ENCODE measurements at places on chromosomes 7 and 10.

GRCh38 chr10:97647556-97647955, 7.1 kb downstream of the PI4K2A start:
- DNase-seq, result no peak

DNA sequence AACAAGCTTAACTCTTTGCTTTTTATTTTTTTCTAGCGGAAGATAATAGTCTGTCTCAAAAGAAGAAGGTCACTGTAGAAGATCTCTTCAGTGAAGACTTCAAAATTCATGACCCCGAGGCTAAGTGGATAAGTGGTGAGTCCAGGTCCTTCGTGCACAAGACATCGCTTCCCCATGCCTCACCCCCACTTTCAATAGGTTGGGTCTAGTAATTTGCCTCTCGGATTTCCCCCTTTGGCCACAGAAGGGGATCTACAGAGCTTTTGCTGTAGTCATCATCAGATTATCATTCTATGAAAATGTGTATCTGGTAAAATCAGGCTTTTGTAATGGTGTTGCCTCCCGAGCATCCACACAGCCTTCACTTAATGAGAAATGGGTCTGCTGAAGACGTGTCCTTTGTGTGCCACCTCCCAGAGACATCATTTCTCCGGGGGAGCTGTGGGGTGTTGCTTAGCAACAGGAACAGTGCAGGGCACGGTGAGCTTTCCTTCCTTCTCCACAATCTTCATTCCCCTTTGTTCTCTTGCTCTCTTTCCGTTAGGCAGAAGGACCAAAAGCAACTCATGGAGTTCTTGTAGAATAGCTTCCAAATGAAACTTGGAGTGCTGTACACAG, 422.8 kb downstream of the DPP6 start:
- DNase-seq, result no peak

- DNase-seq, result no peak
Observed at GRCh38 chr10:74677951-74678350, 148.4 kb upstream of the KAT6B start.

DNA sequence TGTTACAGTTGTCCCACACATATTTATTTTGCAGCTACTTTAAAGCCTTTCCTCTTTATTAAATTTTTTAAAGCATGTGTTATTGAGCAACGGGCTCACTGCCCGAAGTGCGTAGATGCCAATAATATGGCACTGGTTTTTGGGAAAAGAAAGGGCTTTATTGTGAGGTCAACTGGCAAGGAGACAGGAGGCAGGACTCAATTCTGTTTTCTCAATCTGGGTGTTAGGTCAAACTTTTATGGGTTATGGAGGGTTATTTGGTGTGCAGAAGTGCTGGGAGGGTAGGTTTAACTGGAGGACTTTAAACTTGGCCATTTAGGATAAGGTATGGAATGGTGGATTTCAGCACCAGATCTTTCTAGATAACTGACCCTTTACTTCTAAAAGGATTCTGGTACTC, 183.6 kb downstream of the LRRC4 start:
- DNase-seq, result no peak

DNA sequence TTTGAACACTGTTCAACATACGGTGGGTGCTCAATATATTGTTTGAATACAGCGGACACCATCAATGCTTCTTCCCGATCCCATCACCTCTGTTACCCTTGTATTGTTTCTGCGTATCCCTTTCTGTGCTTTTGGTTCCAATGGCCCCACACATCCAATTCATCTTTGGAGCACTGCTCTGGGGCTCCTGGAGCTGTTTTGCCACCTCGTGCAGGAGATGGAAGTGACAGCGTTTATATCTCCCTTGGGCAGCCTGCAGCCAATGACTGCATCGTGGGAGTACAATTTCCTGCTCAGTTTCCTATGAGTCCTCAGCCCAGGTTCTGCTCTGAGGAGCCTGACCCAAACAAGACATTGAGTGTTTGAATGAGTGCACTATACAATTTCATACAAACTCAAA, 50.2 kb upstream of the PIK3CG start:
- DNase-seq, result no peak

DNA sequence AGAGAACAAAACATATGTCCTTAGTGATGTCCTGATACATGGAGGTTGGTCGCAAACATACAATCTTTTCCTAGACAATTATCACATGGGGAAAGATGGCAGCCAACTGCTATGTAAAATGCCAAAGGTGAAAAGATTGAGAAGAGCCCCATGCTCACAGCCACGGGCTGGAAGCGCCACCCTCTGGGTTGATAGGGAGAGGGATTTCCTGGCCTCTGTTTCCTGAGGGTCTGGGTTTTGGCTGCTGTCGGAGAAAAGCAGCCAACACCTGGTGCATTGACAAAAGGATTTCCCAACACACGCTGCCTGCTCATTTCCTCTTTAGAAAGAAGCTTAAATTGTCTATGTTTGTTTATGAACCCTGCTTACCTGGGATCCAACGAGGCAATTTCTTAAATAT, 43.8 kb downstream of the ITIH5 start:
- DNase-seq, result no peak

DNA sequence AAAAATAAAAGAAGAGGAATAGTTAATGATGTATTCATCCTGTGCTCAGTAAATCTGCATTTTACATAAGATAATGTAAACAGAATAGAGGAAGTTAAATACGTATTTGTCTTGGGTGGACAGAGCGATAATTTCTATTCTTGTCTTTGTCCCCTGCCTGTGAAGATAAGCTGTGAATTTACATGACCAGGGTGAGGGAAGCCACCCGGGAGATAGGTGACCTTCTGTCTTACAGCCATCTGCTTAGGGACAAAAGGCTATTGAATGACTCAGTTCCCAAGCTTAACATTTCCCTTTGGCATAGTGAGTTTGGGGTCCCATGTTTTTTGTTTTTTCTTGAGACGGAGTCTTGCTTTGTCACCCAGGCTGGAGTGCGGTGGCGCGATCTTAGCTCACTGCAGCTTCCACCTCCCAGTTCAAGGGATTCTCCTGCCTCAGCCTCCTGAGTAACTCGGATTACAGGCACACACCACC, 88.7 kb upstream of the KCTD7 start:
- no peak for DNase-seq

- peak; percentile 43 for DNase-seq
Observed at GRCh38 chr7:155166673-155167370, 96.7 kb downstream of the HTR5A start.

- DNase-seq, result peak; percentile 83
Observed at GRCh38 chr10:31650010-31650409, 278.6 kb downstream of the ARHGAP12 start.

GRCh38 chr7:1231214-1232102, 1.2 kb upstream of the UNCX start:
- no peak for DNase-seq

GRCh38 chr10:14554091-14554490, 220.6 kb downstream of the FAM107B start:
- no peak for DNase-seq

GRCh38 chr10:1551636-1552338, 185.5 kb downstream of the ADARB2 start:
- DNase-seq, result no peak

DNA sequence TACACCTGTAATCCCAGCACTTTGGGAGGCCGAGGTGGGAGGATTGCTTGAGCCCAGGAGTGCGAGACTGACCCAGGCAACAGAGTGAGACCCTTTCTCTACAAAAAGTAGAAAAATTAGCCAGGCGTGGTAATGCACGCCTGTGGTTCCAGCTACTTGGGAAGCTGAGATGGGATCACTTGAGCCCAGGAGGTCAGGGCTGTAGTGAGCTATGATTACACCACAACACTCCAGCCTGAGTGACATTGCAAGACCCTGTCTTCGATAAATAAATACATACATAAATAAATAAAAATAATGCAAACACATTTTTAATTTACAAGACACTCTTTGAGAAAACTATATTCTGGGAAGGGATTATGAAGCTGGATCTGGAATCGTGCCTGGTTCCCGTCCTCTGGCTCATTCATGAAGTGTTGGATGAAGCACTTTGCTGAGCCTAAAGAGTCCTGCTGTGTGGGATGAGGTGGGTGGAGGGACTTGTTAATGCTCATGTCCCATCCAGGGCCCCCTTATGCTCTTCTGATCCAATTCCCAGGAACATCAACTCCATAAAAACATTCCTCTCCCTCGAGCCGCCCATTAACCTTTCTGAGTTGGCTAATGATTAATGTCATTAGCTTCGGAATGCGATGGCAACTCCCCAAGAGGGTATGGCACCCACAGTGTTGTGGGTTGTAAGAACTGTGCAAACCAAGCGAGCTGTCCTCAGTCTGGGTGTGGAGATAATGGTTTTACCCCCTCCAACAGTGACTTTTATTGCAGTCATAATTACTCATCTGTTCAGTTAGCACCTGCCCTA, 236.3 kb downstream of the BAMBI start:
- no peak for DNase-seq

- no peak for DNase-seq
Observed at GRCh38 chr7:9608560-9608959, 1175.2 kb downstream of the NXPH1 start.

GRCh38 chr10:79350407-79351154, 3.3 kb downstream of the PPIF start:
- DNase-seq, result no peak

DNA sequence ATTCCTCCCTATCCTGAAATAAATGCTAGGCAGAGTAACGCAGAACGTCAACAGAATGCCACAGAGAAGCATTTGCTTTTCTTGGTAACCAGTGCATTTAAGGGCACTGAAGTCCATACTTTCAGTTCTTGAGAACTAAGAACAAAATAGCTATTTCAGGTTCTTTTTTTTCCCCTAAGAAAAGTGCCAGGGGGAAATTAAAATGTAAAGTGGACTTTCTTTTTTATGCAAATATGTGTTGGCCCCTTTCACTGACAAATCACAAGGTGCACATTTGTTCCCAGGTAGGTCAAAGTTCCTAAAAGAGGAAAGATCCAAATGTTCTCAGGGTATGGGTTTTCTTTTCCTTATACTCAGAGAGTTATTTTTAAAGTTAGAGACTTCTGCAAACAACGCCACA, 151.5 kb downstream of the HPSE2 start:
- no peak for DNase-seq

- DNase-seq, result no peak
Observed at GRCh38 chr7:86643561-86644281, at the start of gene GRM3. Gene GRM3, plus strand, starts transcription at chr7:86643909. Its CDS starts 121,237 bp downstream, at chr7:86765146.

DNA sequence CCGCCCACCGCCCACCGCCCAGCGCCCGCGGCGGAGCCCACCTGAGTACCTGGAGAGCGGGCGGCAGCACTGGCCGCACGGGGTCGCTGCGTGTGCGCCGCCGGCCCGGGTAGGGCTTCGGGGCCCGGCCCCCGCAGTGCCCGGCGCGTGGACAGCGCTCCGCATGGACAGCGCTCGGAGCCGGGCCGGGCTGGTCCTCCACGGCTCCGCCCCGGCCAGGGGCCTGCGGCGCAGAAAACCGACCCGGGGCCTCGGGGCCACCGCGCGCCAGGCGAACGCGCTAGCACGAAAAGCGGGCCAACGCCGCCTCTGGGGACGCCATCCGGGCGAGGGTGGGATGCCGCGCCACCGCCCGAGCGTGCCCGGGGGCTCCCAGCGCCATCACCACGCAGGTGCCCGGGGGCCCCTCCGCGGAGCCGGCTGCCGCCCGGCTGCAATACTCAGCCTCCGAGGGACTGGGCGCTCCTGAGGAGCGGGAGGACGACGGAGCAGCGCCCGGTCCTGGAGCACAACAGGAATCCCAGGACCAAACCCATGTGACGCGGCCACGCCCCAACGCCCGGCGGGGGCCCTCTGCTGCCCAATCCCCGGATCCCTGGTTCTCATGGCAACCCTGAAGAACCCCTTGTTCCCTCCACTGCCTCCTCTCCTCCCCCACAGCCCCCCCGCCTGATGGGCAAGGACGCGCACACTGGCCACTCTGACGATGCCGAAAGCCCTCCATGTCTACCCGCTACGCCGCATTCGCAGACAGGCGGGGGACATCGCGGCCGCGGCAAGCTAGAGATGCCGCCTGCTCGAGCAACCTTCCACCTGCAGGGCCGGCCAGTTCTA, at the start of gene GRB10:
GRB10 (minus strand) TSS at position 522 of the 834 bp plus-strand sequence. CDS start 50,574 bp downstream, outside the sequence.
- no peak for DNase-seq

DNA sequence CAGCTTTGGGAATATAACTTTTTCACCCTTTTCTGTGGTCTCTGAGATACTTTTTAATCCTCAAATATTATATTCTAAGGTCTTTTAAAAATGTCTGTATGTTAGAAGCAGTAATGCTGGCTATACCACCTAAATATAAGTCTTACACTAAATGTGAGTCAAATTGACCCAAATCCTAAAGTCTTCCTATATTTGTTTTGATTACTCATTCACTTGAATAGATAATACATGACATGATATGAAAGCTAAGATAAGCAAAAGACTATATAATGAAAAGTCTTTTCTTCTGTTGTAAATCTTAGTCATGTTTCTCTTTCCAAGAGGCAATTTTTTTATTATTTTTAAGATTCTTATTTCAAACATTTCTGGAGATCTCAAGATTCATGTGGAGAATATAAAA, 64.2 kb downstream of the HDAC9 start:
- DNase-seq, result no peak

DNA sequence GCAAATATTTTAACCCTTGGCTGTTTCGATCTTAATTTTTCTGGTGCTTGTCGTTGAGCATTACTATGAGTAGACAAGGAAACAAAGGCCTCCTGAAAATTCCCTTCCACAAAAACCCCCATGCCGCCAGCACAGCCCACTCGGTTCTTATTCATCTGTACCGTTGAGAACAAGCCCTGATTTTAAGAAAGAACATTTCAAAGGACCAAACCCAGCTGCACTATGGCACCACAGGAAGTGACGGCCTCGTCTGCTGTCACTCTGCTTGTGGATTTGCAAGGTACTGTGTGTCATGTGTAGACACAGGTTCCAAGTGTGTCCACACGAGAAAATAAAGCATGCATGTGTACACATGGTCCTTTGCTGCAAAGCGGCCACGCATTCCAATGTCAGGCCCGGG, 285.2 kb downstream of the DNAJB6 start:
- no peak for DNase-seq

DNA sequence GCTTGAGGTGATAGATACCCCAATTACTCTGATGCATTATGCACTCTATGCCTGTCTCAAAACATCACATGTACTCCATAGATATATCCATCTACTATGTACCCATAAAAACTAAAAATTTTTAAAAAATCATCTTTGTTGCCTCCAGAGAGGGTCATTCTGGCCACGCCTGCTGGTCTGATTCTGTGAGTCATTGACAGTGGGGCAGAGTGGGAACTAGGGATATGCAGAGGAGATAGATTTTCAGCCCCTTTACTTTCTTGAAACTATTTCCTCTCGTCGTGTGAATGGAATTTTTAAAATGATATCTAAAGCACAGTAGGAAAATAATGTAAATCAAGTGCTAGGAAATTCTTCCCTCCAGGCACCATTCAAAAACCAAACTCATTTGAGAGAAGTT, 715.0 kb upstream of the NRP1 start:
- DNase-seq, result no peak

DNA sequence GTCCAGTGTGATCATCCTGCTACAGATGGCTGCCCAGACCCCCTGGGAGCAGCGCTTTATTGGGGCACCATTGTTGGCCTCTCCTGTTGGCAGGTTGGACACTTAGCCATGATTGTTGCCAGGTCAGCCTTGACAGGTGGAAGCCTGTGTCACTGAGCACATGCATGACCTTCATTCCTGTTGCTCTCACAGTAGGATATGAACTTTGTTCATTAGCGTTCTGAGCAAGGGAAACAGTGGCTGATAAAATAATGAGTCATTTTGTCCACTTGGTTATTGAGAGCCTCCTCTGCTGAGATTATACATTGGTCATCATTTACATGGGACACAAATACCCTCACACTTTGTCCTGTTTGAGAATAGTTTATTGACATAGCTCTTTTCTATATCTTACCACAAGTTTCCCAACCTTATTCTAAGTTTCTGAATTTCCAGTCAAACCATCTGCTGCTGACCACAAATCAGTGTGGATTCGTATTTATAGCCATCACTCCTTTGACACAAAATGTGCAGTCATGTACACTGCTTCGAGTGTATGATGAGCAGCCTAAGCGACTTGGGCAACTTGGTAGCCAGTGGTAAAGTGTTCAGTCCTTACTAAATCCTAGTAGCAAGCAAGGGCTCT, 102.6 kb downstream of the TPST1 start:
- no peak for DNase-seq
